Activated gamma-delta T cell treated with anti-CD3 and anti-CD28 coated beads, Interleukin-2, amount 50 U/mL, for 16 hours (primary cell): ENCODE measurements at places on chromosomes 6 and 20.

DNA sequence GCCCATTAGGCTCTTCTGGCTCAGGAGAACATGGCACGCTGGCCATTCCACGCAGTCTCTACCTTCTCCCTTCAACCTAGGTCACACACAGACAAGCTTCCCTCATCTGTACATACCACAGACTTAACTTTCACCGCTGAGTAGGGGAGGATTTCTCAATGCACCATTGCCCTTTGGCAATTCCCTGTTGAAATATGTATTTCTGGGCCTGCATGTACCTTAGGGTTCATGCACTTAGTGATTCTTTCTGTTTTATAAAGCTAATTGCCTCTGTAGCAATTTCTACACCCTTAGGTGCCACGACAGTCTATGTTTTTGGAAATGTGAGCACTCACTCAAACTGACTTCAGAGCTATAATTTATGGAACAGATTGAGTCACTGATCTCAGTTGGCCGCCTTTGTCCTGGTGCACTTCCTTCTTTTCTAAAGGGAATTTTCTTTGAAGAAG, 253.8 kb upstream of the PRDM1 start:
- DNase-seq: no peak

DNA sequence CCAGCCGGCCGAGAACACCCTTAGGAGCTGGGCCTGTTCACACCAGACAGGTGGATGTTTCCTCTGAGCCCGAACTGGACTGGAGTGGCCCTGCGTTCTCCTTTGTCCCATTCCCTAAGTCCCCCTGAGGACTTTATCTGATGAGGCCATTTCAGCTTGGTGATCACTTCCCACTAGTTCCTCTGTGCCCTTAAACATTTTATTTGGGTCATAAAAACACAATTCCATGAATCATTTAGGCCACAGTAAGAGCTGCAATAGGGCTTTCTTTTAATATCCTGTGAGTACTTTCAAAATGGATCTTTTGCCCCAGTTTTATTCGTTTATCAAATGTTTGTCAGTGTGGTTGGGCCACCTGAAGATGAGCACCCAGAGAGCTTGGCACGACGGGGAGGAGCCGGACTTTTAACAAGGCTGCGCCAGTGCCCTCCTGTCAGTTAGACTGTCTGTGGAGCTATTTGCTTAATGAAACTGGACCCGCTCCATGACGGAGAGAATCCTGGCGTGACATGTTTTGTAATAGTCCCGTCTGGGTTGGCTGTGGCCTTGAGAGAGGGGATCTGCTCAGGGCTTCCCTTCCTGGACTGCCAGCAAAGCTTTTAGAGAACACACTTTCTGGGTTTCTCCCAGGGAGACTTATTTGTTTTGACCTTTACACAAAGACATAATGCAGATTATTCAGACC, 53.5 kb downstream of the ZDHHC14 start:
- no peak for DNase-seq

DNA sequence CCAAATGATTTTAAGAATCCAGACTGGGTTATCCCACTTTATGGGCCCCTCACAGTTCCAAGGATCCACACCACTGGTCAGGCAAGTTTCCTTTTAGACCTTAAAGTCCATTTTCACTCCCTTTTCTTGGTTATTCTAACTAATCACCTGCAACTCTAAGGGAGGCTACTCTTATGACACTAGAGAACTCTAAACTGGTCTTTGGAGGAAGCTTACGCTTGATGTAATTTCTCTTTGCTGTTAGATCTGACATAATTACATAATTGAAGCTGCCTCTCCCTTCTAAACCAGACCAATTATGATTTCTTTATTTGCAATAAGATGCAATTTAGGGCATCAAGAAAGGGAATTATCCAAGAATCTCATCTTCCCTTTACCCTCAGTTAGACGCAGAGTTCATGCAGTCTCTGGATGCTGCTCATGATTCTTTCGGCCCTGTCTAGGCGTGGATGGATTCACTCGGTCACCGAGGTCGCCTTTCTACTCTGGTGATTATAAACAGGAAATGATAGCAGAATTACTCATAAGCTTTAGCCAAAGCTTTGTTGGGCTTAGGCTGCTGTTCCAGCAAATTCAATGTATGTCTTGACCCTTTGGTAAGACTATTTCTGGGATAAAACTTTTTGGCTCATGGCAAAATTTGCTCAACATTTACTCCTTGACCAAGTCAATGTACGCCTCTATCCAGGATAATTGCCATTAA, 166.4 kb upstream of the PRND start:
- no peak for DNase-seq

GRCh38 chr20:15807271-15807670, 766.0 kb downstream of the KIF16B start:
- no peak for DNase-seq

- no peak for DNase-seq
These were observed 3.0 kb downstream of the BAK1 start for GRCh38 chr6:33577106-33577535.

- DNase-seq: peak; percentile 12
These were observed 1.0 kb upstream of the PCIF1 start for GRCh38 chr20:45933266-45934045.

DNA sequence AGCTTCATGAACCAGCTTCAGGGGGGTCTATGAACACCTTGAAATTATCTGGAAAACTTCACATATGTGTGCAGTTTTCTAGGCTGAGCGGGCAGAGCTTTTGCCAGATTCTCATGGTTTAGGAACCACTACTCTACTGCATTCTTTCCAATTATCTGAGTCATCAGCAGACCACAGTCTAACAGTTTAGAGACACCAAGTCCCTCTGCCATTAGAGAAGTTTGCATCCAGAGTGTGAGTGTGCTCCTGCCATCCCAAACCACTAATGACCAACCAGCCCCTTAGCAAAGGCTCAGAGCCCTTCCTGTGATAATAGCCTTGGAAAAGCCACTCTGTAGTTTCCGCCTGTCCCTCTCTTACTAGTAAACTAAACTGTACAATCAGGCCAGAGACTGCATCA, 96.8 kb downstream of the PHACTR1 start:
- DNase-seq: no peak

DNA sequence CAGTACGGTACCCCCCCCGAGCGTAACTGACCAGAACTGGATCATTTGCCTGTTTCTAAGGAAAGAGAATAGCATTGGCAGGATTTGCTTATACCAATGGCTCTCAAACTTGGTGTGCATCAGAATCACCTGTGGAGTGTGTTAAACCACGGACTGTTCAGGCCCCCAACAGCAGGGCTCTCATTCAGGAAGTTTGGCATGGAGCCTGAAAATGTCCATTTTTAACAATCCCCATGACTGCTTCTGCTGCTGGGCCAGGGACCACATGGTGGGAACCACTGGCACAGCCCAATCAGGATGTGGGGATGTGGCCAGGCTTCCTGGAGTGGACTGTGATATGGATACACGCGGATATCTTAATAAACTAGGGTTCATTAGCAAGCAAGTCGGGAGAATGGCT, 53.9 kb downstream of the GTF2H5 start:
- DNase-seq: no peak

GRCh38 chr6:22028403-22029090, 268.3 kb downstream of the PRL start:
- no peak for DNase-seq

DNA sequence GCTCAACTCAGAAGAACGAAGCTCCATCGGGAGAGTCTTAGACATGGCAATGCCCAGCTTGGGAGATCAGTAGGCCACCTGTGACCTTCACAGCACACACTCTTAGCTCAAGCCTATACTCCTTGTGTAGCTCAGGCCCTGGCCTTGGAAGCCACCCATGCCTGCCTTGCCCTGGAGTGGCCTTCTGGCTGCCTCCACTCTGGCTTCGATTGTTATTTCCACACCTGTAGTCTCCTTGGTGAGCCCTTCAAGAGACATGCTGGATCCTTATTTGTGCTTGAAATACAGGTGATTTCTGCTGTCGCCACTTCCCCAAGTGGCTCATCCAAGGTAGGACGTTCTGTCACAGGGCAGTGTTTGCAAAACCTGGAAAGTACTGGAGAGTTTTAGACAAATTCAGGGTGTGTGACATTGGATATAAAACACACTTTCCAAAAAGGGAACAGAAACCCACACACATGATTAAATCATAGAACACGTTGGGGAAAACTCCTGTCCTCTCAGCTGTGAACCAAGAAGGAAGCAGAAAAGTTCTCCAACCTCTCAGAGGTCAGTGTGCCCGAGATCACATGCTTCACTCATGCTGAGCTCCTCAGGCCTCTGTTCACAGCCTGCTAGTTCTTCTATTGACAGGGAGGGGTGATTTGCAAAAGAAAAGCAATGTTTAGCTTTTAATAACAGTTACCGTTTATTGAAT, 391.8 kb downstream of the CDC5L start:
- no peak for DNase-seq

DNA sequence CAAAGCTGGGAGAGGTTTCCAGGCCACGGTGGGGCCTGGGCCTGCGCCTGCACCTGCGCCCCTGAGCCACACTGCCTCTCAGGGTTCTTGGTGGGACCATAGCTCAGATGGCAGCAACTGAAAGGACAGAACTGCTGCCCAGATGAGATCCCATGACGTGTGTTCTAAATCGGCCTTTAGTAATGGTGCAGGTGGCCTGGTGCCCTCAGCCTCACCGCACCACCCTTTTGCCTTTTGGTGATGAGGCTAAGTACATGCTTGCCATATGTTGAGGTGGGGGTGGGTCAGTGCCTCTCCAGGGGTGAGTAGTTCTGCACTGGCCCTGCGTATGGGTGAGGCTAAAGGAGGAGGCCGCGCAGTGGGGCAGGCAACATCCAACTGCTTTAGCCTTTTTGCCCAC, 7.4 kb downstream of the PSMG4 start:
- no peak for DNase-seq

DNA sequence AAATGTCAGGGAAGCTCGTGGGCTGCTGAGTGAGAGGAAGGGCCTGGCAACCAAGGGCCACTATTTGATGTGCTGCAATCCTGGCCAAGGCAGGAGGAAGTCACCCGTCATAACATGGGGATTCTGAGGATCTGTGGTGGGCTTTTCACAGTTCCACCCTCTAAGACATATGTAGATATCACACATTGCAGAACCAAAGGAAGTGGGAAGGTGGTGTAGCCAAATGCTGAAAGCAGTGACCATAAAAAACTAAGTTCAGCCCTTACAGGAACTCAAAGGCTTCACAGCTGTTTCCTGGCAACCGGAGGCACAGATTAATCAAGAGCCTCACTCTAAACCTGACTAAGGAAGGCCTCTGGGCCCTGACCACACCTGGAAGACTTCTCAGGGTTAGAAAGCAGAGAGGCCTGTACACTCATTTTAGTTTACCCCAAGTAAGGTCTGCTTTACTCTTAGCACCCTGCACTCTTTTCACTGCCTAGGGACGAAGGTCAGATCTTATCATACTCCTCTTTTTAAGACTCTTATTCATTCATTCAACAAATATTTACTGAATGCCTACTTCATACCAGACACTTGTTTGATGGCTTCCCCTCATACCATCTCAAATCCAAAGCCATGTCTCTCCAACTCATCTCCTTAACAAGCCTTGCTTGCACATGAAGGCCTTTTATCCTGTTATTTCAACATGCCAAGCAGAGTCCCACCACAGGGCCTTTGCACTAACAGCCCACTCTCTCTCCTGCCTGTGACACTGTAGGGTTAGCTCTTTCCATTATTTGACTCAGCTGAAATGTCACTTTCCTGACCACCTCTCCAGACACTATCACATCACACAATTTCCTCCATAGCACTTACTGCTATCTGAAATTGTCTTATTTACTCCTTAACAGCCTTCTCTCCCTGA, 2.6 kb downstream of the UBE2V1 start:
- peak; percentile 33 for DNase-seq

DNA sequence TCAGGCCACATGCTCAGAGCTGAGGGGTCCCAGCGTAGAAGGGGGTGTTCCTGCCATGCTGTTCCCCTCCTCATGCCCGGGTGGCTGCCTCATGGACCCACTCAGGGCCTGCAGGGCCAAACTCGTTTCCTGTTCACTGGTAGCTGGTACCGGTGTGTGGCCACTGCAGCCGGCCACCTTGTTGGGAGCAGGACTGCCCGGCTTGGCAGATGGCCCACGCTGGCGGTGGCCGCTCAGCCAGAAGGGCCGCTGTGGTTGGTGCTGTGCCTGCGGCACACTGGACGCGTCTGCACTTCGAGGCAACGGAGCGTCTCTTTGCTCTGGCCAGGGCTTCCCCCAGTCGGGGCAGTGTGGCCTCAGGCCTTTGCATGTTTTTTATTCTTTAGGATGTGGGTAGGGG, 10.0 kb upstream of the COL20A1 start:
- no peak for DNase-seq

GRCh38 chr20:34082232-34082887, 29.7 kb downstream of the EIF2S2 start:
- no peak for DNase-seq

DNA sequence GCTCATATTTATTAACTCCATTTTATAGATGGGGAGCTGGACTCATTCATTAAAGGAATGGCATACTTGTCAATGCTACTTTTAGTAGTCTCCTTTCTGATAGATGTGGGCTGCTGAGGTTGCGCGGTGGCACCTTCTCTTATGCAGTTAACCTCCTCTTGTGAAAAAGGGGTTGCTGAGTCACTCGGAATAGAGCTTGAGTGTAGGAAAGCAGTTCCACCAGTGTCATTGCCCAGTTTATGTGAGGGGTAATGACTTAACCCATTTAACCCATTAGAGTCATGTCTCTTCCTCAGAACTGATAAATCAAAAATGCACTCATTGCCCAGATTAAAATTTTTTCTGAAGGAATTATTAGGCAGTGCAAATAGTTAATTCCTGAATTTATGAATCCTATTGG, 6.3 kb downstream of the MAPK14 start:
- DNase-seq: peak; percentile 28

DNA sequence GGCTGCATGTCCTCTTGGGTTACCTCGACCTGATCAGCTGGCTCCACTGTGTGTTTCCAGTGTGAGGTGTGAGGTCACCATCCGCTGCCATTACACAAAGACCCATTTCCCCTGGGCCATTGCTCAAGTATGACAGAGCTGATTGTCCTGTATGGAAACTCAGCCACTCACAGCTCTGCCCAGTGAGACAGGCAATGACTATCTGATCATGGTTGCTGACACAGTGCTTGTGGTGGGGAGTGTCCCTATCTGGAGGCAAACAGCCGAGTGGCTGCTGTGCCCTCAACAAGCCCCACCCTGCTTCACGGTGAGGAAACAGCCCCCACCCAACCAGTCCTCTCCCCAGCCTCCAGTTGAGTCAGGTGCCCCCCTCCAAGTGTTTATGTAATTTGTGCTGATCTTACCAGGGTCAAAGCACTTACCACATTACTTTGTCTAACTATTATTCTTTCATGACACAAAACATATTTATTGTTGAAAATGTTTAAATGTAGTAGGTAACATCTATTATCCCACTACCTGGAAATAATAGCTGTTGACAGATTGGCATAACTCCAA, 11.7 kb upstream of the MAPK13 start:
- DNase-seq: peak; percentile 70

- DNase-seq: no peak
These were observed 41.9 kb upstream of the NOL4L start for GRCh38 chr20:32626859-32627636.

GRCh38 chr20:14777591-14777990, 440.2 kb upstream of the FLRT3 start:
- DNase-seq: no peak

DNA sequence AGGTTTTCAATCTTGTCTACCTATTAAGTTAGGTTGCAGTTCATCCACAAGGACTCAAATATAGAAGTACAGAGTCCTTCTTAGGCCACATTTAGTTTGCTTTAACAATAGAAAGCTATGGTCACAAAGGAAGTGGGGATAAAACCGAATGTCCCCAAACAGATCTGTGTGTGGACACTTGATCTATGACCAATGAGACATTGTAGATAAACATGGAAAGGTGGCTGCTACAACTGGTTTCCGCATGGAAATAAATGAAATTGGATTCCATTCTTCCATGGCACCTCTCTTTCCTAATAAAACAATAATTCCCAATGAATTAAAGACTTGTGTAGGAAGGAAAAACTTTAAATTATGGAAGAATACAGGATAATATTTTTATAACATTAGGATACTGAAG, 20.4 kb upstream of the DOK5 start:
- DNase-seq: no peak
